ENCODE measurements at places on chromosomes 2 and 18.

DNA sequence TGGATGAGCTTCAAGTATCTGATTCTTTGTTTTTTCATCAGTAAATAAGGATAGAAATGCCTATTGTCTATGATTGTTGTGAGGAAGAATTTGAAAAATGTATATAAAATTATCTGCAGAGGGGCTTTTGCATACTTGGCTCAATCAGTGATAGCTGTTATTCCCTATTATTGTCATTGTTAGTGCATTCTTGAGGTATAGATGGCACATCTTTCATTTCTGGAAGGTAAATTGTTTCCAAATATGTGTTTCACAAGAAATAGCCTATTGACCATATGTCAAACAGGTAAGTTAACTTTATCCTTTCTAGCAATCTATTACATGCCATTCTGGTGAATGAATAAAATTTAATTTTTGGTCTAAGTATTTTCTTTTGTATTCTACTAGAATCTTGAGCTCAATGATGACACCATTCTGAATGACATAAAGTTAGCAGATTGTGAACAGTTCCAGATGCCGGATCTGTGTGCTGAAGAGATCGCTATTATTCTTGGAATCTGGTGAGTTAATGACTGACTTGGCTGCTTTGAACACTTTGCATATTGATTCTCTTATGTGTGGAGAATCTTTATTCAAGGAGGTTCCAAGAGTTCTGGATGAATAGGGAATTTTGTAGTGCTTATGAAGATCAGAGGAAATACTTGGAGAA, 44.2 kb downstream of the TTC27 start:
- DNase-seq = no peak

GRCh38 chr2:123770996-123771720, 253.9 kb upstream of the CNTNAP5 start:
- DNase-seq = no peak

DNA sequence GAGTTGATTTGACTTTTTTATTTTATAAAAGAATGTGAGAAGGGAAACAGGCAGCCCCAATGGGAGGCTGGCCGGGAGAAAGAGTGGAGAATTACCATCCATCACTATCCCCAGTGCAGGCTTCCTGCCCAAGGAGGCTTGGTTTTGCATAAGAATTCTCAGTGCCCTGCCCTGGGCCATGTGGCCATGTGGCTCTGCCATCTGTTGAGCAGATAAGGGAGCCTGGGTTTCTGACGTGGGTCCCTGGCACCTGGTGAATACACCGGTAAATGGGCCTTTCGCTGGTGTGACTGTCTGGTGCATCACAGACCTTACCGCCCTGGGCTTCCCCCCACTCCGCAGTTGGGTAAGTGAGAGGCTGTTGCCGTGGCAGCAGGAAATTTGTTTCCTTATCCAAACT, 54.5 kb upstream of the TMEM163 start:
- DNase-seq = no peak

- no peak for DNase-seq
Observed at GRCh38 chr2:200193331-200193730, 113.2 kb upstream of the SPATS2L start.

DNA sequence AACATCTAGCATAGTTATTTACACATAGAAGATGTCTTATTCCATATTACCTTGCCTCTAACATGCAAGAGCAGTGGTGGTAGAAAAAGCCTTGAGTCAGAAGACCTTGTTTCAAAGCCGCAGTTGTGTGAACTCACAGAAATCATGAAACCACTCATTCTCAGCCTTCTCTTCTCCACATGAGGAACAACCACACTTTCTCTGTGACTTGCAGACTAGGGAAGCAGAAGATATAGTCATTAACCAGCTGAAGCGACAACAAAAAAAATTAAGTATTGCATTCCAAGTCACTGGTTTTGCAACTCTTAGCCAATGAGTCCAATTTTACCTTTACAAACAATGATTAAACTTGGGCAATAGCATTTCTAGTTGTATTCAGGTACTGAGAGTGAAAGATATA, 19.0 kb downstream of the TWSG1 start:
- no peak for DNase-seq

GRCh38 chr2:178363252-178363651, 87.7 kb downstream of the PRKRA start:
- DNase-seq = no peak

DNA sequence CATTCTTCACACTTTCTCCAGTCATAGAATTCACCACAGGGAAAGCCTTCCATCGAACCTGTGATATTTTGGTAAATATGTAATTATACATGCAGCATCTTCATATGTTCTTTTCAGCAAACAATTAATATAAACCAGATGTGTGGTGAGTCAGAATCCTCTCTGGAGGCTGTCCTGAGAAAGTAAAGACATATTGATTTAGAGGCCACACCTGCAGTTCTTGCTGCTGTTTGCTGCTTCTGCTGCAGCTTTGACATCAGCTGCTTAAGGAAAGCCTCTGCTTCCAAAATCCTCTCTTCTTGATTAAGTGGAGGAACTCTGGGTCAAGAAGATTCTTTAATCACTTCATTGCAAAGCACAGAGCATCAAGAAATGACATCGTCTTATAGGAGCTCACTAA, 568.8 kb upstream of the ZEB2 start:
- no peak for DNase-seq

GRCh38 chr2:178234648-178235047, 40.3 kb downstream of the OSBPL6 start:
- DNase-seq = no peak

DNA sequence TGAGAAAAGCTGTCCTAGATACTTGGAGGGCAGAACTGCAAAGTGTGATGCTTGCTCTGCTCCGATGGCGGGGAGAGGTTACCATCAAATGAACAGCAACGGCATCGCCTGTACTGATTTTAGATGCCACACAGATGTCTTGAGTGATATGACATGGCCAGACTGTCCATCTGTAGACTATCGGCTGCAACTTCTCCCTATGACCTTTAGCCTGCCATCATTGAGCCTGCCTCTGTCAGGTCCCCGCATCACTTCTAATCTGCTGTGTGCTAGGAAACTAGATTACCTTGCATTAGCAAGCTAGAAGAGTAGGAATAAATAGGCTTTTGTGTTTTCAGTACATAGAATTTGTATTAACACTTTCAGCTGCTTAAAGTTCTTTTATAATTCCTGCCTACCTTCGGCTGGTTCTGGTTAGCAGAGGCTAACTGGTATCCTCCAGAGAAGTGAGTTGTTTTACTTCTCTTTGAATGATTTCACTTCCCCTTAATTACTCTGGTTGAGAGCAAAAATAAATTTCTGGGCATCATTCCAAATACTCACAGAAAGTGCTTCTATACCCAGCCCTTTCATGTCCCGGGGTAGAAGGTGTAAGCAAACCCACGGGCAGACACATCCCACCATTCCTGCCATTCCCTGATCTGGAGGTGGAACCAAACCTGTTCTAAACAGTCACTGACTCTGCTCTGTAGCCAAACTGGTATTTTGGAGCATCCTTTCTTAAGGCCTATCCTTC, 24.0 kb downstream of the GAREM2 start:
- DNase-seq = no peak

DNA sequence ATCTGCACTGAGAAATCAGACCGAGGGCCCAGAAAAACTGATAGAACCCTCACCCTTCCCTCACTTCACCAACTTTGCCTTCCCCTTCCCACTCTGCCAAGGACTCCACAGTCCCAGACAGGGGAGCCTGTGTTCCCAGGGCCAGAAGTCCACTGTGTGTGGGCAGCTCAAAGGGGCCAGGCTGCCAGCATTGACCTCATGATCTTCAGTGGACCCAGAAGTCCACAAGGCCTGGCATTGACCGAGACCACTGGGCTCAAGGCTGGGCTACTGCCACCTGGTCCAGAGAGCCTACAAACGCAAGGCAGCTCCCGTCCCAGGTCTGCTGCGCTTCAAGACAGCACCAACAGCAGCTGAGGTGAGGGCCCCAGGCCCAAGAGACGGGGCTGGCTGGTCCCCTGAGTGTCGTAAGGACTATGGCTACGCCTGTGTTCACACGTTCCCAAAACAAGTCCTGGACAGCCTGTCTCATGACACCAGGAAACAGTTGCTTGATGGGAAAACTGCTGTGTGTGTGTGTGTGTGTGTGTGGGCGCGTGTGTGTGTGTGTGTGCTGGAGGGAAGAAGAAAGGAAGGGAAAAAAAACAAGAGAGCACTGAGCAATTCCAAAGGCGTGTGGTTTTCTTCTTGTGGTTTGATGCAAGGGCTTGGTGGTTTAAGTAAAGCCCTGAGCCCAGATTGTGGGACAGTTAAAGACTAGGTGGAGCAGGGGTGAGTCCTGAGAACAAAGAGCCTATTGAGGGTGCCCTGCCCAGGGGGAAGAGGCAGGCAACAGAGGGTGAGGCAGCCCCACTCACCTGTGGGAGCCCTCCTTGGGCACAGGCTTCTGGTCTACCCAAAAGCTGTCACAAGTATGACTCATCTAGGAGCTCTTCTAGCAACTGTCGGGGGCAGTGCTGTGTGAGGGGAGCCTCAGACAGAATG, 46.6 kb upstream of the ZBTB7C start:
- DNase-seq = no peak

- no peak for DNase-seq
Observed at GRCh38 chr2:174138161-174138560, 110.2 kb downstream of the OLA1 start.

- no peak for DNase-seq
Observed at GRCh38 chr2:15822151-15823044, 118.0 kb upstream of the MYCN start.

GRCh38 chr18:74013955-74014354, 133.7 kb downstream of the FBXO15 start:
- DNase-seq = no peak

DNA sequence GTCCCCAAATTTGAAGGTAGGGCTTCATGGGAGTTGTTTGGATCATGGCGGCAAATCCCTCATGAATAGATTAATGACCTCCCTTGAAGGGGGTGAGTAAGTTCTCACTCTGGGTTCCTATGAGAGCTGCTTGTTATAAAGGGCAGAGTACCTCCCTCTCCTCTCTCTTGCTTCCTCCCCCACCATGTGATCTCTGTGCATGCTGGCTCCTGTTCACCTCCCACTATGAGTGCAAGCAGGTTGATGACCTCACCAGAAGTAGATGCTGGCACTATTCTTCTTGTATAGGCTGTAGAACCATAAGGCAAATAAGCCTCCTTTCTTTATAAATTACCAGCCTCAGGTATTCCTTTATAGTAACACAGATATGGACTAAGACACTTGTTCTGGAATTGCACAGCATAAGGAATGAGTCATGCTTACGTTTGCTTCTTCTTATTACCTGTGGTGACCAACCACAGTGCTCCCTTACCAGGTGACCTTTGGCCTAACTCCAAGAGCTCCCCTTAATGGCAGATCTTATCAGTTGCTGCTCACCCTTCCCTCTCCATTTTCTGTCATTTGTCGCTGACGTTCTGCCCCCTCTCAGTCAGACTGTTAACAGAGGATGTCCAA, 559.5 kb upstream of the GCFC2 start:
- no peak for DNase-seq

- DNase-seq = no peak
Observed at GRCh38 chr2:128159437-128159836, 68.4 kb downstream of the UGGT1 start.

- no peak for DNase-seq
Observed at GRCh38 chr2:80393991-80394390, 89.4 kb upstream of the LRRTM1 start.

DNA sequence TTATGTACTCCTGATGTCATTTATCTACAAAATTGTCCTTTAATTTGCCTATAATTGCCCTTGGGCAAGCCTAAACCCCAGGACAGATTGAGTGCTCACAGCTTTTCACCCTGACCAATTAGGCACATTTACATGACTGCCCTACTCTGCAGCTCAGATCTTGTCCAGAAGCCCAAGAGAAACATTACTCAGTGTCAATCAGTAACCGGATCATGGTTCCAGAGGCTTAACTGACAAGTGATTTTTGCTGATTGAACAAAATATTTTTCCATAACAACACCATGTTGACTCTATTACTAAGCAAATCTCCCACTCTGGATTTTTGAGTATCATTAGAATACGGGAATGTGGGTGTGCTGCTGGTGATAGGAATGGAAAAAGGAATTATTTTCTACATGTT, 465.4 kb upstream of the TNP1 start:
- DNase-seq = no peak

DNA sequence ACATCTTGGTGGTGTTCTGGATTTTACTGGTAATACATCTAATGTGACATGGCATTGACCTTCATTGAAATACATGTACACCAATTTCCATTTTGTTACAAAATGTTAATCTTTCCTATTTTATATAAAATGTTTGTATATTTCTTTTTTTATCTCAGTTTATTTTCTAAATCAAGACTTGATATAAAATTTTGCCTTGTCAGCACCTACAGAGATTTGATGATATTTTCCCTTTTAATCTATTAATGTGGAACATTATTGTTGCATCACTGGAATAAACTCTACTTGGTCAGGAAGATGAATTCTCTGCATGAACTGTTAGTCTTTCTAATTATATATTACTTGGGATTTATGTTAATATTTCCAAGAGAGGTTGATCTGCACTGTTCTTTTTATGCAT, 294.0 kb upstream of the ETAA1 start:
- no peak for DNase-seq

- no peak for DNase-seq
Observed at GRCh38 chr2:169362118-169362893, at the start of gene LRP2. Gene LRP2 (minus strand): TSS chr2:169362534. CDS start chr2:169362399, 135 bp downstream.

GRCh38 chr2:108938077-108938710, 50.8 kb downstream of the EDAR start:
- no peak for DNase-seq

GRCh38 chr2:171181064-171182049, 20.7 kb upstream of the TLK1 start:
- DNase-seq = no peak

GRCh38 chr18:74139411-74139810, 8.2 kb downstream of the FBXO15 start:
- no peak for DNase-seq

DNA sequence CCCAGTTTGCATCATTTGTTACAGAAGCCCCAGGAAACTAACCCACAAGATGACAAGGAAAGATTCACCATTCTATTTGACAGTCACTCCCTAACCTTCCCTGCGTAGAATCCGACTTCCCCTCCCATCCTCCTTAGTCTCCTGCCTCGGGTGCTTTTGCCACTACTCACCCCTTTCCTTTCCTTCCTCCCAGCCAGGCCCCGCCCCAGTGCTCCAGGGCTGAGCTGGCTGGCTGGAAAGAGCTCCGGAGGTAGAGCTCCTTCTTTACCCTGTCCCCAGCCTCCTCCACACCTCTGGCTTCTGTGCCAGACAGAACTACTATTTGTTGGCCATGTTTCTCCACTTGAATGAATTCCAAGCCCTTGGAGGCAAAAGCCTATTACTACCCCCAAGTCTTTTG, 317.6 kb upstream of the NCKAP5 start:
- DNase-seq = no peak

DNA sequence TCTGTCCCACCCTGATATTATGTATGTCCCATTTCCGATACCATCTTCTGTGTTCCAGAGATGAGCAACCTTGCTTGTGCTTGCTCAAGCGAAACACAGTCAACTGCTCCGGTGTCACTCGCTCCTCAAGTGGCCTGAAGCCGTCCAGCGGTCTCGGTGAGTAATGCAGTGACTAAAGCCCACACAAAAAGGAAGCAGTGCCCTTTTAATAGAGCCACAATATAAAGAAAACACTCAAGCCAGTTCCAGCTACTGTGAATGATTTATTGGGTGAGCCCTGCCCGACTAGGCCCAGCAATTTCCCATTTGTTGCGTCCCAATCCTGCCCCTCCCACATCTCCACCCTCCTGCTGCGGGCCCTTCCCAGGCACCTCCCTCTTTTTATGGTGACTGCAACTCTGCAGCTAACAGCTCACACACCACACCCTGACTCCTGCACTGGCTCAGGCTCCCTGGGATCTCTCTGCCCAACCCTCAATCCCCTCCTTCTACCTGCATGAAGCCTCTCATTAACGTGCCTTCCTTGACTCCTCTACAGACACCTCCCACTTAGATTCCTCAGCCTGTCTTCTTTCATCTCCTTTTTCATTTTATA, 44.2 kb upstream of the DSC1 start:
- DNase-seq = no peak

GRCh38 chr2:235133837-235134236, 182.0 kb downstream of the SH3BP4 start:
- DNase-seq = no peak
